NCI-H1436 (cell line): ENCODE measurements at places on chromosomes 7 and 10.

DNA sequence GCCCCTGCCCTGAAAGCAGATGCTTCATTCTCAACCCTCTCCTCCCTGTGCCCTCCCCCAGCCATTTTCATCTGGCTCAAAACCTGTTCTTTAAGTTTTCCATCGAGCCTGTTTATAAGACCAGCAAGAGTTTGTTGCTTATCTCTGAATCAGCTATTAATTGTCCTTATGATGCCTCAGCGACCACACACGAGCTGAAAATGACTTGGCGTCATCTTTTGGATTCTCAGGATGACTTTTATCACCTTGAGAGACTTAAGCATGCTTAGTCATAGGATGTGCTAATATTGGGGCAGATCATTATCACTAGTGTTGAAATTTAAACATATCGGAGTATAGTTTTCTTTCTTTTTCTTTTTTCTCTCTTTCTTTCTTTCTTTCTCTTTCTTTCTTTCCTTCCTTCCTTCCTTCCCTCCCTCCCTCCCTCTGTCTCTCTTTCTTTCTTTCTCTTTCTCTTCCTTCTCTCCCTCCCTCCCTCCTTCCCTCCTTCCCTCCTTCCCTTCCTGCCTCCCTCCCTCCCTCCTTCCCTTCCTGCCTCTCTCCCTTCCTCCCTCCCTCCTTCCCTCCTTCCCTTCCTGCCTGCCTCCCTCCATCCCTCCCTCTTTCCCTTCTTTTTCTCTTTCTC, 184.5 kb downstream of the PHTF2 start:
- no peak for DNase-seq

GRCh38 chr7:15648461-15648961, 38.0 kb downstream of the MEOX2 start:
- DNase-seq: no peak

DNA sequence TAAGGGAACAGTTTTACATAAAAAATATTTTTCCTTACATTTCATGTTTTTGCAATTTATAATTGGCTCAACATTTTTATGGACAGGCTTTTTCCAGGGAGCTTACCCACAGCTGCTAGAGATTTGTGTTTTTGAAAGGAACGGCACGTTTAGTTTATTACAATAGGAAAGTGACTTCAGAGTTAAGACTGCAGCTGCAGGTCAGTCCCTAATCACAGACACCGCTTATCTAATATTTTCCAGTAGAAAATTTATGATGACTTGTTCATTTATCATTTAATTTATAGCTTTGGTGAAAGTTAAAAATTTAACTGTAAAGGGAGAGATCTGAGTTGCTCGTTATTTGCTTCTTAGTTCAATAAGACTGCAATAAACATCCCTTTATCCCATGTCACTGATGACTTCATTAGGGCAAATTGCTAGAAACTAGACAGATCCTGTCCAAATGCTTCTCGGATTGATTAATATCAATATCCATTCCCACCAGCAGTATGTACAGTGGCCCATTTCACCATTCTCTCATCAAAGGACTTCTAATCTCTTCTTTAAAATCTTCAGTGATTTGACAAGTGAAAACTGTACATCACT, 97.0 kb upstream of the ODAD2 start:
- no peak for DNase-seq

- DNase-seq: no peak
These were observed 113.9 kb downstream of the ABLIM1 start for GRCh38 chr10:114544045-114544659.

GRCh38 chr7:106870983-106871410, 5.9 kb downstream of the PIK3CG start:
- DNase-seq: no peak

DNA sequence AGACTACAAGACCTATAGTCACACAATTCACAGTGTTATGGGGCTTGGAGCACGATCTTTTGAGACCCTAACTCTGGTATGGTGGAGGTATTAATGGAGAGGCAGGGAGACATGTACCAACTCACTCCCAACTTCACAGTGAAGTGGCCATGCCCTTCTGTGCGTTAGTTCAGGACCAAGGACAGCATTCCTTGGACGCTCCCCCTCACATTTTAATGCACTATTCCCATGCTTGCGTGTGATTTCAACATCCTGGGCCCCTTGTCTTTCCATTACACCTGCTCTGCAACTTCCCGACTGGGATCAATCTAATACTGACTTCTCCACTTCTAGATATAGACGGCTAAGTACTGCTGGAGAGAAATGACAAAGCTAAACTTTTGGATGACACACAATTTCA, 72.7 kb downstream of the PLCE1 start:
- DNase-seq: no peak

- DNase-seq: no peak
These were observed 141.8 kb upstream of the ASAH2 start for GRCh38 chr10:50392966-50393718.
